ENCODE measurements at places on chromosomes 2 and 18. TPM values are rescaled to one million over a fixed set of nuclear protein-coding genes. Genes with fewer than 3 reads are reported as not detected.

DNA sequence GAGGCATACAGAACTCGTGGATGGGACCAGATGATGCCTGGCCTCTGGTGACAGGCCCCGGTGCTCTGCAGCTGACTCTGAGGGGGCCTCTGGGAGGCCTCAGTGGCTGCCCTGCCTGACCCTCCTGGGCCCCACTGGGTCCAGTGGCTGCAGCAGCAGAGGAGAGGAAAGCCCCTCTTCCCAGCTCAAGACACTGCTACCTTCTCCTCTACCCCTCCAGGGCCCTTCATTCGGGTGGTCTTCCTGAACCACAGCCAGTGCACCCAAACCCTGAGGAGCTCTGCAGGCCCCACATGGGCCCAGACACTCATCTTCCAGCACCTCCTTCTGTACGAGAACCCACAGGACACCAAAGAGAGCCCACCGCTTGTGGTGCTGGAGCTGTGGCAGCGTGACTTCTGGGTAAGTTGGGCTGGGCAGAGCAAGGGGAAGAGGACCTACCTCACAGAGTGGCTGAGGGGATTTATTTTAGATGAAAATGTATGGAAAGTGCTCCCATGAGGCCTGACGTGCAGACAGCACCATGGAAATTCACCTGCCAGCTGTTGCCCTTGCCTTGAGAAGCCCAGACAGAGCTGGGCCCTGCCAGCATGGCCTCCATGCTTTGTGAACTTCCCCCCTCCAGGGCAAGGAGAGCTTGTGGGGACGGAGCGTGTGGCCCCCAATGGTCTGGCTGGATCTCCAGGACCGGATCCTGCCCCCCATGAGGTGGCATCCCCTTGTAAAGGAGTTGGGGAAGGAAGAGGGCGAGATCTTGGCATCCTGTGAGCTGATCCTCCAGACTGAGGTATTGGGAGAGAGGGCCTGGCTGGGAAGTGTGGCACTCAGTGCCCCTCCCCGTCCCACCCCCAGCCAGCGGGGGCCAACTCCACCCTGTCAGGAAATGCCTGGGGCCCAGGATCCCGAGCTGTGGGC, 46.3 kb downstream of the LMAN2L start:
- DNase-seq, result no peak

The ELOA2 gene
- polyA plus RNA-seq, result not detected

The MLPH gene
- polyA plus RNA-seq, result 60.0 TPM

- DNase-seq, result no peak
These were observed 35.0 kb downstream of the TEX51 start for GRCh38 chr2:126933711-126934091.

Measured in heart right ventricle (tissue), 16 donors.